ENCODE measurements at places on chromosomes 7 and 10.

DNA sequence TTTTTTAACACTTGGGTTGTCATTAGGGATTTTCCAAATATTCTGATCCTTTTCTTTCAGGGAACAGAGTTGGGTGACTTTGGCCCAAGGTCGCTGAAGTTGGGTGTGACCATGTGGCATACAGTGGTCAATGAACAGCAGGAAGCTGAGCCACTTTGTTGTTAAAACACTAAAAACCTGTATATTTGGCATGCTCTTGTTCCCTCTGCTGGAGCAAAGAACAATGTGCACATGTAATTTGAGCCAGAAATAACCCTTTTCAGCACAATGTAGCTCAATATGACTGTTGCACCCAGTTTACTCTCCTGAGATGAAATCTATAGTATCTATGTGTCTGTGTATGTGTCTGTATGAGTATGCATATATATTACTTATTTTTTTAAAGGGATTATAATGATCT is 74.9 kb downstream of the ADCYAP1R1 start:
- H3K27ac ChIP-seq: no peak overlapping the region
- peaks cover 2% of the 10 kb centered on the region for H3K27me3 ChIP-seq
- H3K4me1 ChIP-seq: no peaks in the 10 kb centered on the region
- DNase-seq: no peak
- no peaks in the 10 kb centered on the region for H3K36me3 ChIP-seq

- no peak overlapping the region for H3K4me3 ChIP-seq
- peaks cover 9% of the 10 kb centered on the region for H3K4me1 ChIP-seq
- H3K27ac ChIP-seq: no peak overlapping the region
- H3K36me3 ChIP-seq: no peaks in the 10 kb centered on the region
These were observed 27.5 kb upstream of the NME8 start for GRCh38 chr7:37820708-37821468.

DNA sequence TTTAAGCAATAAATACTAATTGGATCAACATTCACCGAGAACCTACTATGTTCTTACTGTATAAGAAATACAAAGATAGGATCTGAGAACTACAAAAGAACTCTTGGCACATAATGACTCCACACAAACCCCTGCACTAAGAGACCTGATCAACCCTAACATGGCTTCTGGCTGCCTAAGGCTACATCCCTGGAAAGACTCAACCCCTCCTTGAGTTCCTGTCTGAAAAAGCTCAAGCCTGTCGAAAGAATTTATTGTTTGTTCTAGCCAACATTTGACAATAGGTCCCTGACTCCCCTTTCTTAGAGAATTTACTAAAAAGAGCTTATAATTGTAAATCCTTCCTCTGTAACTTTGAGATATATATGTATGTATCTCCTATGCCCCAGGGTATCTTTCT is 125.3 kb upstream of the SGCE start:
- H3K4me1 ChIP-seq: no peaks in the 10 kb centered on the region
- no peak for DNase-seq
- H3K27ac ChIP-seq: no peak overlapping the region
- H3K27me3 ChIP-seq: no peaks in the 10 kb centered on the region
- no peaks in the 10 kb centered on the region for H3K36me3 ChIP-seq
- no peak overlapping the region for H3K4me3 ChIP-seq

GRCh38 chr10:117591043-117591442 is 48.5 kb downstream of the EMX2 start:
- no peak overlapping the region for H3K4me3 ChIP-seq
- peaks cover 7% of the 10 kb centered on the region for H3K27me3 ChIP-seq
- no peak for DNase-seq
- H3K4me1 ChIP-seq: no peaks in the 10 kb centered on the region
- H3K27ac ChIP-seq: no peak overlapping the region

- peaks cover 6% of the 10 kb centered on the region for H3K36me3 ChIP-seq
- no peak for DNase-seq
- no peaks in the 10 kb centered on the region for H3K4me1 ChIP-seq
- H3K27ac ChIP-seq: peak overlapping the region; percentile 7
- no peaks in the 10 kb centered on the region for H3K27me3 ChIP-seq
These were observed 2.6 kb downstream of the FAM241B start for GRCh38 chr10:69632516-69633199.

DNA sequence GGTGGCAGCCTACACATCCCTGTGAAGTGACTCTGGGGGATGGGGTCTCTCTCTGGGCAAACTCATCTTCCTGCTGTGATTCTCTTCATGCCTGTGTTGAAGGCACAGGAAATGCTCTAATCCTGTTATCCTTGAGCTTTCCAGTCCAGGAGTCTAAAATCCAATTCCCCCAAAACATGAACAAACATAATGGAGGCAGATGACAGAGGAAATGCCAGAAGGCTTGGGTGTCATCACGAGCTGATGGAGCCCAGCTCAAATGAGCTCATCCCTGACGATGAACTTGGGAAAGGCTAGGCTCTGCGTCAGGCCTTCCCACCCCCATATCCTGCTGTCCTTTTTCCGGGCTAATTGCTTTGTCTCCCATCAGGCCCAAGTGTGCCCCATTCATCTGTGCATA is 165.9 kb upstream of the PODXL start:
- no peaks in the 10 kb centered on the region for H3K36me3 ChIP-seq
- no peak overlapping the region for H3K27ac ChIP-seq
- H3K27me3 ChIP-seq: peaks cover 2% of the 10 kb centered on the region
- H3K4me1 ChIP-seq: no peaks in the 10 kb centered on the region
- no peak for DNase-seq

- no peak for DNase-seq
- no peaks in the 10 kb centered on the region for H3K36me3 ChIP-seq
- no peak overlapping the region for H3K27ac ChIP-seq
- H3K4me3 ChIP-seq: no peak overlapping the region
- H3K27me3 ChIP-seq: no peaks in the 10 kb centered on the region
These were observed 24.7 kb upstream of the SEMA3A start for GRCh38 chr7:84219310-84219709.

DNA sequence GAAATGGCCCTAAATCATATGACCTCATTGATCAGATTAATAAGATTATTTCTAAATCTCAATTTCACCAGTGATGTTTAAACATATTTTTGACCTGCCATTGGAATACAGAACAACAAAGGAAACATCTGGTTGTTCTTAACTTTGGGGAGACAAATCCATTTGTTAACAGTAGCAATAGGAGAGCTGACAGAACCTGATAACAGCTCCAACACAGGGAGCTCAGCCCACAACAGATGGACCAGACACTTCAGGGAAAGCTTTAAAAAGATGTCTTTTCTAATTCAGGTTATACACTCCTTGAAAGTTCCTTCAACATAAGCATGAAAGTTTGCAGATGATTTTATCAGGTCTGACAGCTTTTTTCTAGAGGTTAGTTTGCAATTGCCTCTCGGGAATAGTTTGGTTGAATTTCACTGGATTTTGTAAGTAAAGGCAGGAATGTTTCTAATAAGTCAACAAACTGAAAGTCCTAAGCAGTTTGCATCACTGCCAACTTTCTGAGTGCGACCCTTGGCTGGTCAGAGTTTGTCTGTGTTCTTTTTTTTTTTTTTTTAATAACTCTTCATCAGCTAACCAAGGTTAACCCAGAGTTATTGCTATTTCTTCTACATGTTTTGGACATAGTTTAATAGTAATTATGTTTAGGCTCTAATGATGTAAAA is 6.5 kb upstream of the MET start:
- no peaks in the 10 kb centered on the region for H3K36me3 ChIP-seq
- H3K27me3 ChIP-seq: peaks cover 41% of the 10 kb centered on the region
- H3K4me1 ChIP-seq: no peaks in the 10 kb centered on the region
- H3K27ac ChIP-seq: no peak overlapping the region
- H3K4me3 ChIP-seq: no peak overlapping the region

DNA sequence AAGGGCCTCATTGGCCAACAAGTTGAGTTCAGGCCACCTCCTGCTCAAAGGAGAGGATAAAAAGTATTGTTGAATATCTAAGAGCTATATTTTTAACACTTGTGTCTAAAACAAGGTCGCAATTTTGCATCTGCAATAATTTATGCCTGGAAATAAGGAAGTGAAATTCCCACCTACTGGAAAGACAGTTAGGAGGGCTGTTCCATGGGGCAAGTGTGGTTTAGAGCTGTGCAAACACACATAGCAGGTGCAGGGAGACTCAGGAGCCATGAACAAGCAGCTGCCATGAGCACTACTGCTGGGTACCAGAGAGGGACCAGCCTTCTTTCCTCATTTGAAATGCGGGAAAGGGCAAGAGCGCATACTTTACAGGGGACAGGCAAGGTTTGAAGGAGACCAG is 35.5 kb upstream of the IKZF1 start:
- DNase-seq: no peak
- H3K4me1 ChIP-seq: peaks cover 85% of the 10 kb centered on the region
- peaks cover 8% of the 10 kb centered on the region for H3K36me3 ChIP-seq
- peak overlapping the region; percentile 98 for H3K27ac ChIP-seq
- H3K4me3 ChIP-seq: no peak overlapping the region

- peaks cover 4% of the 10 kb centered on the region for H3K27me3 ChIP-seq
- H3K4me1 ChIP-seq: no peaks in the 10 kb centered on the region
- H3K27ac ChIP-seq: no peak overlapping the region
- no peaks in the 10 kb centered on the region for H3K36me3 ChIP-seq
- no peak for DNase-seq
These were observed 56.8 kb downstream of the EPDR1 start for GRCh38 chr7:37977243-37977642.

GRCh38 chr7:47809387-47809786 is 138.9 kb downstream of the PKD1L1 start:
- H3K4me3 ChIP-seq: no peak overlapping the region
- no peaks in the 10 kb centered on the region for H3K36me3 ChIP-seq
- no peak overlapping the region for H3K27ac ChIP-seq
- H3K27me3 ChIP-seq: no peaks in the 10 kb centered on the region
- H3K4me1 ChIP-seq: no peaks in the 10 kb centered on the region
- no peak for DNase-seq
